NCI-H69 (cell line): ENCODE measurements at places on chromosomes 12 and 14.

GRCh38 chr14:33420051-33420627, 481.5 kb downstream of the NPAS3 start:
- no peak for DNase-seq

- no peak for DNase-seq
Measured at GRCh38 chr14:65880507-65880906, 468.0 kb downstream of the FUT8 start.

GRCh38 chr12:116604951-116605641, 45.9 kb downstream of the MAP1LC3B2 start:
- DNase-seq: peak; percentile 76

- DNase-seq: peak; percentile 73
Measured at GRCh38 chr12:23204933-23205778, 580.2 kb downstream of the ETNK1 start.

DNA sequence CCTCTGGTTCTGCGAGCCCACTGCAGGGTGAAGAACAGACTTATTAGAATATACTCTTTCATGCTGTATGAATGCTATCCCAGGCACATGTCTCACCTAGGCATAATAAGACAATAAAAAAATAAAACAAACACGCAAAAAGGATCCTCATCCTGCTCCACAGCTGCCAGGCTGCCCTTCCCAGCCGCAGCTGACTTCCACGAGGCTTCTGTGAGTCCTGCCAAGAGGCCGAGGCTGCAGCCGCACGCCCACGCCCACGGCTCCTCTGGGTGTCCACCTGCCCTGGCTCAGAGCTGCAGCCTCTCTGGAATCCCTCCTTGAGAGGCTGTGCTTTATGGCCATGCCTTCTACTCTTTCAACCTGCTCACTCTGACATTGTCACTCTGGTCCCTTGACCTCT, 6.9 kb downstream of the SMIM41 start:
- no peak for DNase-seq

DNA sequence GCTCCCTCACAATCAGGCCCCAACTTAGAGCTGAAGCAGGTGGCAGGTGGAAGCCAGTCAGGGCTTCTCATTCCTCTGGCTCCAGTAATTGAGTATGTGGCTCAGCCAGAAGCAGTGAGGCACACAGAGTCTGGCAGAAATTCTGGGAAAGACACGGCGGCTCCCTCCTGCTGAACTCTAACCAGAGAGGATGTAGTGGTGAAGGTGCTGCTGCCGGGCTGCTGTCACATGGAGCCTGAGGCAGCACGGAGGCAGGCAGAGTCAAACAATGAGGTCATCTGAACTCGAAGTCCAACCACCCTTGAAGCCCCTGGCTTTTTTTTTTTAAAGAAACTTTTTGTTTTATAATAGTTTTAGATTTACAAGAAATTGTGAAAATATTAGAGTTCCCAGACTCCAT, 33.4 kb upstream of the SMOC1 start:
- DNase-seq: peak; percentile 89

DNA sequence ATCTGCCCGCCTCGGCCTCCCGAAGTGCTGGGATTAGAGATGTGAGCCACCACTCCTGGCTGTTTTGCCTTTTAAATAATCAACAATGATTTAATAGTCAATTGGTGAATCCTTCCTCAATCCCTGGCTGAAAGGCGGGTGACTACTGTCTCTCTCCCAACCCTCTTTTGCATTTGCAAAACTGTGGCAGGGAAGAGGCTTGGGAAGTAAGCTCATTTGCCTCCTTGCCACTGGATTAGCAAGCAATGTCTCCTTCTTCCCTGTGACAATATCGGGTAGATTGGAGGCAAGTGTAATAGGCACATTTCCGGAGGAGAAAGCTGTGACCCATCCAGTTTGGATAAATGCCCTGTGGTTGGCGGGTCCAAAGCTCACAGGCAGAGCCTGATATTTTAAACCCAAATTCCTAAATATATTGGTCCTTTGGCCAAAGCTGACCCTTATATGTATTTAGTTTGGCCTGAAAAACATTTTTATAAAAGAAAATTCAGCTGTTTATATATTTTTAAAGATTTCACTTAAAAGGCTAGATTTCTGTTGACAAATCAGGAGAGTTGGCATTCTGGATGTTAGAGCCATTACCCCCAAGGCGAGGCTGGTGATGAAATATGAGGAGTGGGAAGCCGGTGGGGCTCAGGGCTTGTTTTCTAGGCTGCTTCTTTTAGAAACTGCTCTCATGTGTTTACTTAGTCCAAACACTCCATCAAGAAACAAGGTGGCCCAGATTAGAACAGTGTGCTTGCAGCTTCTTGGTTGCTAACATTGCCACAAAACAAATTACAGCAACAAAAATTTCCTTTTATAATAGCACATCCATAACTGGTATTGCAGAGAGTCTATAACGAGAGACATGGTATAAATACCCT, 646.9 kb upstream of the TMEM132C start:
- DNase-seq: peak; percentile 67

DNA sequence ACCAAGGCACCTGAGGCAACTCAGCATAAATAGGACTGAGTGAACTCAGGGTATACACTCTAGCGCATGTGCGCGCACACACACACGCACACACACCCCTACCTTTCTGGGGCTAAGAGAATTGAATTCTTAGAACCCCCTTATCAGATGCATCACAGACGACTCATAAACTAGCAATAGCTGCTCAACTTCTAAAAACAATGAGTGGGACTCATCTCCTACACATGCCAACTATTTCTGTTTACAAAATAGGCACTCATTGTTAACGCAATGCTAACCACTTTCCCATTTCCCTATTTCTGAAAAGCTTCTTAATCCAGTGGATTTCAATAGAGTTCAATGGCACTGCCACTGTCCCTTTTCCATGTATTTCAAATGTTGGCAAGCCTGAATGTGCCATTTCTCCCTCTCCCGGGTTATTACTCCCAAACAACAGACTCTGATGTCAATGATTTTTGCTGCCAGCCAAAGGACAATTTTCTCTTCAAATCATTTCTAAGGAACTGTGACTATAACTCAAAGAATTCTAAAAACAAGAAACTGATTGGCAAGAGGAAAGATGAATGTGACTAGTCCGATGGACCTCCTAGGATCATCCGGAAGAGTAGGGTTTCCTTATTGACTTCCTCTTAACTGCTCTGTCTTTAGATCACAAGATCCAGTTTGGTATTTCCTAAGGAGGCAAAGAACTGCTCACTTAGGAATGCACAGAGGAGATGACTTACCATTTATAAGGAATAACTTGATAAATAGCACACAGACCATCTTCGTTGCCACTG, 48.8 kb downstream of the SLC38A1 start:
- no peak for DNase-seq

DNA sequence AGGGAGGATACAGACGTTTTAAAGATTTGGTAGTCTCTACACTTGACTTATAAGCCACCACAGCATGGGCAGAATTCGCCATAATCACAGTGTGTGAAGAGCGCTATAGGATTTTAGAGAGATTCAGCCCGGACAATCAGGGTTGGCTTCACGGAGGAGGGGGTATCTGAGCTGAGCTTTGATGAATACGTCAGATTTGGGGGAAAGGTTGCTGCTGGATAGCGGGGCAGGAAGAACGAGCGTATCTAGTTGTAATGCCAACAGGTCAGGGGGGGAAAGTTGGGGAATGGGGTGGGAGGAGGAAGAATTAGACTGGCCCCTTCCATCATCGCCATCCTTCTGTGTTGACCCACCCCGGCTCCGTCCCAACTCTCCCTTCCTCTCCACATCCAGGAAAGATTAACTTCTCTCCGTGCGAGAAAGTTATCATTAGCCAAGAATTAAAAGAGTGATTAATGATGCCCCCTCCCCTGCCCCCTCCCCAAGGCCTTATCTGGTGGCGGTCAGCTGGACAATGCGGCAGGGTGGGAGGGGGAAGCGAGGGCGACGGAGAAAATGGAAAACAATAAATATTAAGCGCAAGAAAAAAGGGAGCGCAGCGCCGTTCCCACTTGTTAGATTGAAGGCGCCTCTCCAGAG, 13.5 kb upstream of the GPATCH2L start:
- DNase-seq: no peak

DNA sequence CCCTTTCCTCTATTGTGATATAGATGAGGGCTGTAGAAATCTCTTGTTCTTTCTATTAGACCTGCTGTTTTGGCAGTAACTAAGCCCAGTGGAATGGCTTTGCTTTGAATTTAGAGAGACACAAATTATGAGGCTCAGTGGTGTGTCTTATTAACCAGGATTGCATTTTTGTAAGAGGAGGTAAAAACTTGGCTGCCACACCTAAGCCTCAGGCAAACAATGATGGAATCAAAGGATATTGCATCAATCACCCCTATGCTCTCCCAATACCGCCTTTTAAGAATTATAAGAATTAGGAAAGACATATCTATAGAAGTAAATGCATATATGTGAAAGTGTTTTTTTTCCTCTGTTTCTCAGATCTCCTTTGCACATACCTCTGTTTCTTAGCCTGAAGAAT, 63.3 kb downstream of the ACSS3 start:
- DNase-seq: peak; percentile 81

DNA sequence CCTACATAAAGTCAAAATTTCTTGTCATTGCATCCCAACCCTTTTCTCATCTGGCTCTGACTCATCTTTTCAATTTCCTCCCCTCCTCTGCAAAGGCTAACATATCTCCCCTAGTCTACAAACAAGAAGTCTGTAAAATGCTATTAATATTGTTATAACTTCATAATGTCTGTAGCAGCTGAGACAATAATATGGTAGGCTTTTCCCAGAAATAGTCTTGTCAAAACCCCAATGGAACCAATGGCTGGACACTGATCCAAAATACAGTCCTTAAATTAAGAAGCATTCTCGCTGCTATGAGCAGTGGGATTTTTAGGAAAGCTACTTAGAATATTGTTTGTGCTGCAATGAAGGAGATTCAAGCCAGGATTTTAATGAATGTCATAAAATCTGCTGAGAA, 131.4 kb downstream of the KLHL28 start:
- DNase-seq: no peak

DNA sequence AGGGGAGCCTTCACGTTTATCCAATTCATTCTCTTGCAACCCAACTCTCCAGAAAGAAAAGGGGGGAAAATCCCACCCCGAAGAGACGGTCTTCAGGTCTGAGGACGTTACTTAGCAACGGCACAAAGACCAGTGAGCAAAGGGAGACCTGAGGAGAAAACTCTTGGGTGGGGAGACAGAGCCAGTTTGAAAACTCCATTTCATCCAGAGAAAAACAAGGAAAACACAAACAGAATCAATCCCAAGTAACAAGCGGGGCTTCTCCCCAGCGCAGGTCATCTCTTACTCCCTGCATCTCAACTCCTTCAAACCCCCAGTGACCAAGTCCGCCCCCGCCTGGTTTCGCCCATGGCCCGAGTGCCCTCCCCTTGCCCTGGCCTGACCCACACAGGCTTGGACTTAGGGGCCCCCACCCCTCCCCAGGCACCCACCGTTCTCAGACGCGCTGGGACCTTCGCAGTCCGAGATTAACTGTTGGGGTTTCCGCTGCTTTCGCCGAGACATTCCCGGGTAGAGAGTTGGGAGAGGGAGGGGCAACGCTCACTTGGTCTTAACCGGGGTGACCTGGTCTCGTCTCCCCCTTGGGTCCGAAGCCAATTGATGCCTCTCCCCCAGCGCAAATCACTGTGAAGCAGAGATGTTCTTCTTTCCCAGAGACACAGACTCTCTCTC, 10.4 kb upstream of the SALL2 start:
- peak; percentile 14 for DNase-seq
